ENCODE measurements at places on chromosomes 3 and 15. TPM values are rescaled to one million over a fixed set of nuclear protein-coding genes. Genes with fewer than 3 reads are reported as not detected.

Gene GOLGA6L10
- 0.23 TPM for total RNA-seq

Gene FOXB1
- not detected for total RNA-seq

Gene TMEM207
- total RNA-seq = not detected

Gene RARRES1
- not detected for total RNA-seq

Gene BNC1
- 98.3 TPM for total RNA-seq

Gene TM4SF18
- 0.46 TPM for total RNA-seq

Gene UNC13C
- total RNA-seq = not detected

Gene SLC6A20
- not detected for total RNA-seq
